Kidney capillary endothelial cell (primary cell): ENCODE measurements at places on chromosomes 3 and 15.

- no peak for DNase-seq
Measured at GRCh38 chr3:105774444-105775180, 94.2 kb downstream of the CBLB start.

GRCh38 chr3:98596541-98597500 is 3.4 kb upstream of the CPOX start:
- peak; percentile 47 for DNase-seq

DNA sequence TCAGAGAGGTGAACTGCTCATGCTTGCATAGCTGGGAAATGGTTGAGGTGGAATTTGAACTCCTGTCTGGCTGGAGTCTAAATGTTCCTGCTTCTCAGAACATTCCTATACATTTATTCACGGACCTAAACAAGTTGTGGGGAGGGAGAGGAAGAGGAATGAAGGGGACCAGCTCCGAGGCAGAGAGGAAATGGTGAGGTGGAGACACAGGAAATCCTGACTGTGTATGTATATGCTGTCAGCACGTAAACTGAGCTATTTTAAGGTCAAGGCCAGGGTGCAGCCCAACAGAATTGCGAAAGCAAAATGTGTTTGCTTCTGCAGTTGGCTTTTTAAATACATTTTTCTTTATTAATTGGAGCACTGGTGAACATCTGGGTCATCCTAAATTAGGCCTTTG is 74.1 kb upstream of the POMGNT2 start:
- DNase-seq, result peak; percentile 99

DNA sequence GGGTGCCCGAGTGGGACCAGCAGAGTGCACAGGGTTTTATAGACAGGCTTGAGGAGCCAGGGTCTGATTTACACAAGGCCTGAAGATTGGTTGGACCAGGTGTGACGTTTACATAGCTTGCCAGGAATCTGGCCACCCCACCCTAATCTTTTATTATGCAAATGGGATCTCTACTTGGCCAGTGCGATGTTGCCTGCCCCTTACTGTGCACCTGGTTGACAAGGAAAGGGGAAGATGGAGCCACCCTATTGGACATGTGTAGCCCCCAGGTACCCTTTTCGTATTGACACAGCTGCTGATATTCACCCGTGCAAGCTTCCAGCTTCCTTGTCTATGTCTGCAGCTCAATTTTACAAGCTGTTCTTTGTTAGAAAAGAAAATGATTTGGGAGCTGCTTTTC is 132.0 kb downstream of the ARNT2 start:
- no peak for DNase-seq

GRCh38 chr3:60053526-60054265 is 1003.9 kb upstream of the CFAP20DC start:
- no peak for DNase-seq

DNA sequence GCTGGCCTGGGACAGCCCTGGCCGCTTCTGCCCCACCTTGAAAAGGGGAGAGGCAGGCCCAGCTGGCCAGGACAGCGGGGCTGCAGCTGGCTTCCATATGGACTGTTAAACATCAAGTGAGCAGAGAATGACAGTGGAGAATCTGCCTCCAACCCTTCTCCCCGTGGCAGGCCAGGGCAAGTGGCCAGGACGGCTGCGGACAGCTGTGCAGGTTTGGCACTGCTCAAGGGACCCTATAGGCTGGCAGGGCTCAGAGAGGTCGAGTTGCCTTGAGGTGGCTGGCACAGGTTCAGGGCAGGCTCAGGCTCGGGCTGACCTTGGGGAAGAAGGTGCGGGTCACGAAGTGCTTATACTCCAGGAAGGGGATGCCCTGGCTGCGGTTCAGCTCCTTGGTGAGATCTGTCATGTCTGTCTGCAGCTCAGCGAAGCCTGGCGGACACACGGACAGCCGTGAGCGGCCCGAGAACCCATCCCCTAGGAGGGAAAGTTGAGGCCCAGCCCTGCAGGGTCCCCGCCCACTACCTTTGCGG is 24.3 kb downstream of the H1-8 start:
- no peak for DNase-seq

DNA sequence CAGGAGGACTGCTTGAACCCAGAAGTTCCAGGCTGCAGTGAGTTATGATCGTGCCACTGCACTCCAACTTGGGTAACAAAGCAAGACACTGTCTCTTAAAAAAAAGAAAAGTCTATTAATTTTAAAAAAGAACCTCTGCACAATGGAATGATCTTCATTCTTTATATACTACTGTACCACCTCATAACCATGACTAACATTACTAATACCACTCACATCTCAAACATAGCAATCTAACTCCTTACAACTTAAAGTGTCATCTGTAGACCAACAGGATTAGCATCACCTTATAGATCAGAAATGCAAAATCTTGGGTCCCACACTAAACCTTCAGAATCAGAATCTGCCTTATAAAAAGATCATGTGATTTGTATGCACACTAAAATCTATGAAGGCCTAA is 48.8 kb upstream of the MAP4 start:
- no peak for DNase-seq

GRCh38 chr3:36867810-36868209 is 77.0 kb downstream of the TRANK1 start:
- no peak for DNase-seq

DNA sequence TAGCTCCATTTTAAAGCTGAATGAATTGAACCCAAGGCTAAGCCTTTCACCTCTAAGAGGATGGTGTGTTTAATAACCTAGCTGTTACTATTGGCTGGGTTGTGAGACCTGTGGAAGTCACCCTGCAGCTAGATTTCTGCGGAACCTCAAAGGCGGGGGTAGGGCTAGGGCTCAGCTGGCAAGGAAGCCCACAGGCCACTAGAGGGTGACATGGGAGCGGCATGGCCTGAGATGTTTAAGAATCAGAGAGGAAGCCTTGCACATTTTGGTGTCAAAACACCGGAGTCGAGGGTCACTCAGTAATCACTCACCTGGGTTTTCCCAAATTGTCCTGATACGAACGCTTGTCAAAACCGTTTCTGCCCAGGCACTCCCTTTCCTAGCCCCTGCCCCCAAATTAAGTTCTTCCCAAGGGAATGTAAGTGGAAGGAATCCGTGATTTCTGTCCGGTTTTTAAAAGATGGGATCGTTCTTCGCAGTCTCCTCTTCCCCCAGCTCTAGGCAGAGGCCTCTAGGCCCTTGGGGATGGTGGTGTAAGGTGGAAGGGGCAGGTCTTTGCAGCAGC is 3.8 kb upstream of the ACAD9 start:
- peak; percentile 50 for DNase-seq

DNA sequence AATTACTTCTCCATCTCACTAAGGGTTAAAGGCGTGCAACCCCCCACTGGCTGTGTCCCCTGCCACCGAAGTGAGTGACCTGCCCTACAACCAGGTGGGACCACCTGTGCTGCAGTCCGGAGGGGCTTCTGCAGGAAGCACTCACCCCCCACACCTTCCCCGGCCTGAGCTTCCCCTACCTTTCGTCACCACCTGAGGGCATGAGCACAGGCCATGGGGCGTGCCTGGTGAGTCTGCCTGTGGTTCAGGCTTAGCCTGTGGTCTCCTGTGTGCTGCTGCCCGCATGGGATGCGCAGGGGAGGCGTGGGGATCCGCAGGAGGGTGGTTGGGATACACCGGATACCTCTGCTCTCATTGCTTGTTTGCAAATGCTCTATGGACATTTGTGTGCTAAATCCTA is 46.0 kb downstream of the KLHL25 start:
- DNase-seq, result no peak

DNA sequence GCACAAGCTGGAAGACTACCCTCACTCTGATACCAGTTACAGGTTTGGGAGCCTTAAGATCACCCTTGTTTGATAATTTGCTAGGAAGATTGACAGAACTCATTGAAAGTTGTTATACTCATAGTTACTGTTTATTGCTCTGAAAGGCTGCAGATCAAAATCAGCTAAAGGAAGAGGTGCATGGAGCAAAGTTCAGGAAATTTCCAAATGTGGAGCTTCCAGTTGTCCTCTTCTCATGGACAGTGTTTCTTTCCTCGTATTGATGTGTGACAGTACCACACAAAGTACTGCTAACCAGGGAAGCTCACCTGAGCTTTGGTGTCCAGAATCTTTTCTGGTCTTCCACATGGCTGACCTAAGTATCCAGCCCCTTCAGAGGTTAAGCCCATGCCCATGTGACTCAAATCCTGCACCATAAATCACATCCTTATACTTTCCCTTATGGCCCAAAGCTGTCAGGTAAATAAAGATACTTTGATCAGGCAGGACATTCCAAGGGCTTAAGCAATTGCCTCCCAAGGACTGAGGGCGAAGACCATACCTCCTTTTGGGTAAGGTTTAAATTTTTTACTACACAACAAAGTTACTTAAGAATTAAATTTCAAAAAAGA is 93.1 kb upstream of the ZBED2 start:
- no peak for DNase-seq

- DNase-seq, result no peak
Measured at GRCh38 chr3:112976001-112976400, 1.1 kb upstream of the CD200R1 start.

GRCh38 chr15:98304371-98304770 is 343.9 kb downstream of the ARRDC4 start:
- DNase-seq, result no peak

GRCh38 chr3:132180337-132180791 is 136.8 kb upstream of the ACP3 start:
- DNase-seq, result peak; percentile 38

- DNase-seq, result no peak
Measured at GRCh38 chr3:110174908-110175307, 837.6 kb upstream of the DPPA4 start.

DNA sequence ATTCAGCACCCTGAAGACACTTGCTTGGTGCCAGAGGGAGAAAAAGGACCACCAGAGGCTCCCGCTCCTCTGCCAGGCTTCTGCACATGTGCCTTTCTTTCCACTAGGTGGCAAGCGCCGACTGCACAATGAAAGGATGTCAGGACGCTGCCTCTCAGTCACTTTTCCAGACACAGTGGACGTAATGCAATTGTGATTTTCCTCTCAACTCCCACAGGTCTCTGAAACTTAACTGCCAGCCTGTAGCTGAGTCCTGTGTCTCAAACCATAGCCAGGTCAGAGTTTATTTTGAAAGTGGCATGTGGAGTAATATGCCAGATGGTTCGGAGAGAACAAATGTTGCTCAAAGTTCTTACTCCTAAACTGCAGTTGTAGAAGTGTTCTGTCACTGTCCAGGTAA is 162.9 kb downstream of the ITPR1 start:
- DNase-seq, result peak; percentile 78

GRCh38 chr15:68815598-68815997 is 5.1 kb downstream of the ANP32A start:
- no peak for DNase-seq

GRCh38 chr15:67805666-67806516 is 19.4 kb upstream of the SKOR1 start:
- no peak for DNase-seq

DNA sequence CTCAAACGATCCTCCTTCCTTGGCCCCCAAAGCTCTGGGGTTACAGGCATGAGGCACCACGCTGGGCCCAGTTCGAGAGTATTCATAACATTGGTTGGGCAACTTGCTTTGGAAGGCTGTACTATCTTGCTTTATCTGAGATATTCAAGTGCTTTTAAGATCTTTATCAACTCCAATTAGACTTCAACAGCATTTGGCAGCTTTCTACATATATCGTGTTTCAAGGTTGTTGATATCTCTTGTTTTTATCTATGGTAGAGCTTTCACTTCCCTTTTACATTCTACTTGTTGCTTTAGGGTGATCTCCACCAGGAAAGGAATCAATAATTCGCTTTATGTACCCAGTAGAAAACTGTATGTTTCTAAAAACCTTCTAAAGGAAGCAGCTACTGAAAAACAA is 395.3 kb downstream of the IL5RA start:
- DNase-seq, result no peak

- no peak for DNase-seq
Measured at GRCh38 chr3:133455960-133456359, 56.1 kb downstream of the BFSP2 start.

- DNase-seq, result no peak
Measured at GRCh38 chr3:73215281-73215680, 153.8 kb downstream of the EBLN2 start.

DNA sequence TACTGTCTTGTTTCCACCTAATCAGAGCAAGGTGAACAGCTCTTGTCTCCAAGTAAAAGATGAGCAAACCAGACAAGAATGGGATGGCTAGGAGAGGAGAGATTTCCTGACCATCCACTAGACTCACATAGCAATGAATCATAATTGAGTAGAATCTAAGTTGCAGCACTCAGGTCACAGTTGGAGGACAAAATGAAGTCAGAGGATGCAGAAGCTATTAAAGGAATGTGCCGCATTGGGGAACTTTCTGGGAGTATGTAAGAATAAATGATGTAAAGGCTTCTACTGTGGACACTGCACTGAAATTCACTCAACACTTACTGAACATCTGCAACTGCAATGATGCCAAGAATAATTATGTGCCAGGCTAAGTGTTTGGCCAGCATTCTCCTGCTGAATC is 217.4 kb upstream of the WNT5A start:
- no peak for DNase-seq

DNA sequence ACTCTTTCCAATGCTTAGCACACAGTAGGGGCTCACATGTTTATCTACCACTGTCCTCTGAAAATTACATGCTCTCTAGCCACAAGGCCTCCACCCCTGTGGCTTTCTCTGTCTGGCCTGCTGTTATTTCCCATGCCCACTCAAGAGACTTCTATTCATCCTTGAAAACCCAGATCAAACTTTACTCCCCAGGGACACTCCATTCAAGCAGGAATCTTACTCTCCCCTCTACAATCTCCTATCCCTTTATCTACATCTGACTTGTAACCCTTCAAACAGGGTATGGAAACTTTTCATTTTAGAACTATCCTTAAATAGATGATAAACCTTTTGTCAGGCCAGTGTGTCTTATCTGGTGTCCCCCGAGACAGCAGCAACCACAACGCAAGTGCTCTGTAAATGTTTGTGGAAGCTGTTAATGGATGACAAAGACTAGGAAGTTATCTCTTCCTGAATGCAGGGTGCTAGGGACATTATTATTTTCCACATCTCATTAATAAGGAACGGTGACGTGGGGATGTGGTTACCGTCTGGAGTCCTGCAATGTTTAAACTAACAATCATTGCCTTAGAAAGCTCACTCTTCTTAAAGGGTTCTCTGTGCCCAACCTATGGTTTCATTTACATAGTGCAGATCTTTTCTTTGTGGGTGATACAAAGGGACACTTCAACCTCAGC is 322.3 kb downstream of the ARRDC4 start:
- DNase-seq, result no peak

GRCh38 chr15:40192942-40193341 is 32.1 kb downstream of the BUB1B start:
- DNase-seq, result peak; percentile 10

DNA sequence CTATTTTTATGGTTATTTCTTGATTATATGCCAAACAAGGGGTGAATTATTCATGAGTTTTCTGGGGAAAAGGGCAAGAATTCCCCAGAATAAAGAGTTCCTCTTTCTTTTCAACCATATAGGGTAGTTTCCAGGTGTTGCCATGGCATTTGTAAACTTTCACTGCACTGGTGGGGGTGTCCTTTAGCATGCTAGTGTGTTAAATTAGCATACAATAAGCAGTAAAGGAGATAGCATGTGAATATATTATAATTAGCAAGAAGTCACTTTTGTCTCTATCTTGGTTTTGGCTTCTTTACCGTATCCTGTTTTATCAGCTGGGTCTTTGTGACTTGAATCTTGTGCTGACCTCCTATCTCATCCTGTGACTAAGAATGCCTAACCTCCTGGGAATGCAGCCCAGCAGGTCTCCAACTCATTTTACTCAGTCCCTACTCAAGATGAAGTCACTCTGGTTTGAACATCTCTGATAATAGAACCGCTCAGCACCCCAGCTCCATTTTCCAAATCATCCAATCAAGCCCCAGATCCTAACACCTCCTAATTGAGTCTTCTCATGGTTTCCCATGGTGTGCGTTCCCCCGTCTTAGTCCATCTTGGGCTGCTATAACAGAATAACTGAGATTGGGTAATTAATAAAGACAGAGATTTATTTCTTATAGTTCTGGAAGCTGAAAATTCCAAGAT is 3.4 kb upstream of the SELENOT start:
- peak; percentile 82 for DNase-seq
